ENCODE measurements at places on chromosomes 16 and 17.

GRCh38 chr16:17018585-17018939 is 452.2 kb downstream of the XYLT1 start:
- peaks cover 12% of the 10 kb centered on the region for H3K36me3 ChIP-seq
- peaks cover 2% of the 10 kb centered on the region for H3K27me3 ChIP-seq
- no peak overlapping the region for H3K4me3 ChIP-seq
- DNase-seq: no peak

DNA sequence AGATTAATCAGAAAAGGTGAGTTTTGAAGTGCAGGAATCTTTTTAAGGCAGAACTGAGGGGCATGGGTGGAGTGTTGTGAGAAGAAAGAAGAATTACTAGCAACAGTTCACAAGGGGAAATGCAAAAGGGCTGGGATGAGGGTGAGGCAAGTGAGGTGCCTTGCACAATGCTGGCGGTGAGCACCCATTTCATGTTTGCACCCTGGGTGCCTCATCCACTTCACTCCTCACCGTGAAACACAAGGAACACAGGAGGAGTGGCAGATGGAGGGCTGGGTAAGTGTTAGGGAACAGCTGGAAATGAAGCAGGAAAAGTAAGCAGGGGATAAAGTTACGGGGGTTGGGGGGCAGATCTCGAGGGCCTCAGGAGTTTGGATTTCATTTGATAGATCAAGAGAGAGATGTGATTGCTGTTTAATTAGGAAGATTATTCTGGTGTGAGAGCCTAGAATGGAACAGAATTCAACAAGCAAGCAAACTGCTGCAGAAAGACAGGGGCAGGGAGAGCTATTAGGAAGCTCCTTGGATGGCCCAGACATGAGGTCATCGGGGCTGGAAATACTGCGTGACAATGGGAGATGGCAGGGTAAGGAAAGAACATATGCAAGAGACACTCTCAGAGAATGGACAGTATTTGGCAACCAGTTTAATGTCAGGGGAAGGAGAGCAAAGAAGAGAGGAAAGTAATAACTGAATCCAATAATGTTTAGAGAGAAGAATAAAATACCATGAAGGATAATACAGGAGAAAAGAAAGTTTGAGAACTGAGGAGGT is 8.3 kb upstream of the HEATR6 start:
- H3K27ac ChIP-seq: no peak overlapping the region
- no peaks in the 10 kb centered on the region for H3K36me3 ChIP-seq
- DNase-seq: no peak
- H3K4me3 ChIP-seq: no peak overlapping the region

- peak; percentile 44 for DNase-seq
- H3K36me3 ChIP-seq: no peaks in the 10 kb centered on the region
- H3K27me3 ChIP-seq: peaks cover 17% of the 10 kb centered on the region
- no peak overlapping the region for H3K4me3 ChIP-seq
- H3K4me1 ChIP-seq: peaks cover 13% of the 10 kb centered on the region
Measured at GRCh38 chr17:42067371-42068091, 17.1 kb upstream of the C17orf113 start.

DNA sequence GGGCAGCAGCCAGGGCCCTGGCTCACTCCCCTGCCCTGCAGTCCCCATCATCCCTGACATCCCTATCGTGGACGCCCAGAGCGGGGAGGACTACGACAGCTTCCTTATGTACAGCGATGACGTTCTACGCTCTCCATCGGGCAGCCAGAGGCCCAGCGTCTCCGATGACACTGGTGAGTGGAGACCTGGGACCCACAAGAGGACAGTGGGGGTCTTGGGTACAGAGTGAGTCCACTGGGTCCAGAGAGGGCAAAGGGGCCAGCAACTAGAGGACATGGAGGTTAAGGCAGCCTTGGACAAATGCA is 12.6 kb downstream of the GALK1 start:
- no peaks in the 10 kb centered on the region for H3K36me3 ChIP-seq
- H3K27me3 ChIP-seq: peaks cover 3% of the 10 kb centered on the region
- H3K4me1 ChIP-seq: peaks cover 17% of the 10 kb centered on the region
- H3K27ac ChIP-seq: no peak overlapping the region
- no peak overlapping the region for H3K4me3 ChIP-seq

DNA sequence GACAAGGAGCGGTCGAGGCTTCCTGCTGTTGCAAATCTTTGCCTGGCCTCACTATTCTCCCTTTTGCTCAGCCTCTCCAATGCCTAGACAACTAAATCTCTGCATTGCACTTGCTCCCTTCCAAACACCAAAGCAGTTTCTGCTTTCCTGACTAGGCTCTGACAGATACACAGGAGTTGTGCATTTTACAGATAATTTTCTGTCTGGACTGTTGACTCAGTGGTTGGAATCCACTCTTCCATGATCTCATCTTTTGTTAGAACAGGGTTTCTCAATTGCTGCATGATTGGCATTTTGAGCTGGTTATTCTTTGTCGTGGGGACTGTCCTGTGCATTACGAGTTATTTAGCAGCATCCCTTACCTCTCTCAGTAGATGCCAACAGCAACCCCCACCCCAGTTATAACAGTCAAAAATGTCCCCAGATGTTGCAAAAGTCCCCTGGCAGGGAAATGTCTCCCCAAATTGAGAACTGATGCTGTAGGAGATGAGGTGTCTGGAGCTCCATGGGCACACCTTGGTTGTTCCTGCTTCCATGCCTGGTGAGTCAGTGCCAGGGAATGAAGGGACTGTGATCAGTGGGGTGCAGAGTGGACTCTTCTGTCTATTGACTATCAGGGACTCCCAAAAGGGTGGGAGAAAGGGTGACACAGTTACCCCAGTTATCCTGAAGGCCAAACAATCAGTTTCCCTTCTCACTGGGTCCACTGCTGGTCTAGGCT is 557.4 kb upstream of the PSMD7 start:
- no peaks in the 10 kb centered on the region for H3K4me1 ChIP-seq
- H3K4me3 ChIP-seq: no peak overlapping the region
- H3K27ac ChIP-seq: no peak overlapping the region
- no peak for DNase-seq
- no peaks in the 10 kb centered on the region for H3K27me3 ChIP-seq

DNA sequence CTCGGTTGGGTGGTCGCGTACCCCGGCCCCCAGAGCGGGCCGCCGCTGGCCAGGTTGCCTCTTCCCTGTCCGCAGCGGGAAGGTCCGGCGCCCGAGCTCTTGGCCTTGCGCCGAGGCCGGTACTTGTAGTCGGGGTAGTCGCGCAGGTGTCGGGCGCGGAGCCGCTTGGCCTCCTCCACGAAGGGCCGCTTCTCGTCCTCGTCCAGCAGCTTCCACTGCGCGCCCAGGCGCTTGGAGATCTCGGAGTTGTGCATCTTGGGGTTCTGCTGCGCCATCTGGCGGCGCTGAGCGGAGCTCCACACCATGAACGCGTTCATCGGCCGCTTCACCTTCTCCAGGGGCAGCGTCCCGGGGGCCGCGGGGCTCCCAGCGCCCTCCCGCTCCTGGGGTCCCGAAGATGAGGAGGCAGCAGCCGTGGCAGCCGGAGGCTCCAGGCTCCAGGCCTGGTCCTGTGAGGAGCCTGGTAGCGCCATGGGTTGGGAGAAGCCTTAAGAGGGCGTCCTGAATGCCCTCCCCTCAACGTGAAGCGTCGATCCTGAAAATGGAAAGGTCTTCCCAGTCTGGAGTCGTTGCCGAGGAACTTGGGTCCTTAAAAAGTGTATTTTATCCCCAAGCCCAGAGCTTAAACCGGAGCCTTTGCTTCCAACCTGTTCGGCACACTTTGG is 558 bp downstream of the SOX15 start:
- H3K4me1 ChIP-seq: peaks cover 14% of the 10 kb centered on the region
- no peak overlapping the region for H3K4me3 ChIP-seq
- no peak overlapping the region for H3K27ac ChIP-seq
- peak; percentile 44 for DNase-seq

GRCh38 chr17:61387511-61388305 is 11.9 kb upstream of the TBX2 start:
- H3K27ac ChIP-seq: no peak overlapping the region
- H3K4me3 ChIP-seq: no peak overlapping the region
- H3K36me3 ChIP-seq: no peaks in the 10 kb centered on the region
- DNase-seq: no peak
- no peaks in the 10 kb centered on the region for H3K27me3 ChIP-seq

GRCh38 chr16:75099738-75100602 is 16.6 kb downstream of the LDHD start:
- peak overlapping the region; percentile 88 for H3K27ac ChIP-seq
- H3K36me3 ChIP-seq: peaks cover 9% of the 10 kb centered on the region
- peak overlapping the region; percentile 68 for H3K4me3 ChIP-seq
- no peaks in the 10 kb centered on the region for H3K27me3 ChIP-seq
- DNase-seq: peak; percentile 52
- H3K4me1 ChIP-seq: peaks cover 43% of the 10 kb centered on the region

DNA sequence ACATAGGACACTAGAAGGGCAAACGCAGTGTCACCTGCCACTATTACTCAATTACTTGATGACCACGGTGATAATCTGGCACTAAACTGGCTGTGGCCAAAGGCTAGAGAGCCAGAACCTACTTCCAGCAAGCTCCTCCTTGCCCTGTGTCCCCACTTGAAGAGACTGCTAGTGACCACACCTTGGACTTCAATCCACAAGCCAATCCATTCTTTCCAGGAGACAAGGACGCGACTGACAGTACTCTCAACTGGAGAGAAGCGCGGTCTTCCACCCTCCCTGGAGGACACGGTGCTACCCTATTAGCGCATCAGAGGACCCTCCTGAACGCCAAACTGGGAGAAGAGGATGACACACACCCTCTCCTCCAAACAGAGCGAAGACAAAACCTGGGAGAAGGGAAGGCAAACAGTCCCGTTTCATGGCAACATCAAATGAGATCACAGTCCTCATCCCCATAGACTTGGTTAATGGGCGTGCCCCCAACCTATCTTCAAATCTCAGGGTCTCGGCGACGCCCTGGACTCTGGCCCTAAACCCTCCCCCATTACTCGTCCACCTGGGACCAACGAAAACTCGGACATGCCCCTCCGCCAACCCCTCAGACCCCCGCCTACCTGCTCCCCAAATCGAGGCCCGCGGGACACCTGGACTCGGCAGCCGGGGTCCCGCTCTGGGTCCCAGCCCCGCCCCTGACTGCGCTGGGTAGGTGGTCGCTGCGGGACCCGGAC is 508 bp downstream of the FLCN start:
- DNase-seq: no peak
- peak overlapping the region; percentile 97 for H3K4me3 ChIP-seq
- H3K27ac ChIP-seq: peak overlapping the region; percentile 97
- peaks cover 18% of the 10 kb centered on the region for H3K4me1 ChIP-seq
- peaks cover 2% of the 10 kb centered on the region for H3K27me3 ChIP-seq

- peak overlapping the region; percentile 38 for H3K4me3 ChIP-seq
- peak; percentile 66 for DNase-seq
Measured at GRCh38 chr17:67421869-67422273, 44.8 kb downstream of the PITPNC1 start.

- H3K27me3 ChIP-seq: no peaks in the 10 kb centered on the region
- peaks cover 36% of the 10 kb centered on the region for H3K36me3 ChIP-seq
- DNase-seq: no peak
- H3K4me3 ChIP-seq: no peak overlapping the region
- H3K27ac ChIP-seq: no peak overlapping the region
Measured at GRCh38 chr17:68429881-68430280, 27.4 kb downstream of the WIPI1 start.

DNA sequence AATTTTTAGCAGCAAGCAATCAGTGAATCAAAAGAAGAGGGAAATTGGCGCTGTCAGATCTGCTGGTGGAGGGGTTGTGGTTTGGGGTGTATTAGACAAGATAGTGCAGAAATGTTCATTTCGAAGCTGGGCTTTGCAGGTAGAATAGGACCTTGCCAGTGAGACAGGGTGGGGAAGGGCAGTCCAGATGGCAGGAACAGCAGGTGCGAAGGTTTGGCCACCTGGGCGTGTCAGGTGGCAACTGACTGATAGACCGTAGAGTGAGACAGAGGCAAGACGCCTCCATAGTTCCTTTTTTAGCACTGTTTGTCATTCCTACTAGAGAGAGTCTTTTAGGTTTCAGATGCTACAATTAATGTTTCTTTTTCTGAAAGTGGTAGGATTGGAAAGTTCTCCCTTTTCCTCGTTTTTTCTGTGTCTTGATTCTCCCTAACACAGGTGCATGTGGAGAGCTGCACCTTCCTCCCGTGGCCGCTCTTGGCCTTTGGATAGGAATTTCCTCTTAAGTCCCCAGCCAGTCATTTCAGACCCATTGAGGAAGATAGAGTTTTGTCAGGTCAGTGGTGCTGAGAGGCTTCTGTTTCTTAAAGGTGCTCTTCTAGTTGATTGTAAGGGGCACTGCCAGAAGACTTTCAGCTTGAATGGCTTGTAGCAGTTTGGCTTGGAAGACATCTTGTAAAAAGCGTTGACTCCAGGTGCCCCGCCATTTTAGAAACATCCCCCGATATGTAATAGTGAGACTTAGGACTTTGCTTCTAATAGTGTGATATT is 315.6 kb downstream of the SNX29 start:
- no peaks in the 10 kb centered on the region for H3K4me1 ChIP-seq
- no peaks in the 10 kb centered on the region for H3K36me3 ChIP-seq
- no peak overlapping the region for H3K27ac ChIP-seq
